Stimulated activated CD8-positive, alpha-beta memory T cell treated with anti-CD3 and anti-CD28 coated beads, Interleukin-4, amount 100 ng/mL, for 4 hours (primary cell): ENCODE measurements at places on chromosomes 5 and 9.

GRCh38 chr9:130453487-130453886 lies 8.7 kb downstream of the ASS1 start:
- DNase-seq = no peak

GRCh38 chr9:69822116-69822750 lies 1.6 kb downstream of the CFAP95 start:
- DNase-seq = no peak

GRCh38 chr5:43137326-43137725 lies 16.6 kb downstream of the ZNF131 start:
- no peak for DNase-seq

DNA sequence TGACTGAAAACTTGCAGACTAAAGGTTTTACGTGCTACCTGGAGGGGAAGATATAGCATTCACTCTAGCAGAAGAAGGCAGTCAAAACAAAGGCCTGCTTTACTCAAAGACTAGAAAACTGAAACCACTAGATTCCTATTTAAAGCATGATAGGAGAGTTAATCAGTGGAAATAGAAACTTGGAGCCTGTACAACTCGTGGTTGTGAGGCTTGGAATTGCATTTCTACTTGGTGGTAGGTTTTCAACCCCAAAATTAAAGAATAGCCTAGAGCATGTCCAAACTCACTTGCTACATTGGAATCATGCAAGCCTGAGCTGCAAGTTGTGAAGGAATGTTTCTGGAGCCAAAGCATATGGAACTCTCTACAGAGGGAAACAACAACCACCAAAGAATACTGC lies 1526.4 kb upstream of the NUDT12 start:
- no peak for DNase-seq

- DNase-seq = no peak
Measured at GRCh38 chr5:32072054-32072453, 102.1 kb downstream of the GOLPH3 start.

GRCh38 chr5:18433336-18433735 lies 799.1 kb downstream of the TAF11L14 start:
- DNase-seq = no peak
